Spinal cord (tissue), 10 donors: ENCODE measurements at places on chromosomes 2 and 18. TPM values are rescaled to one million over a fixed set of nuclear protein-coding genes. Genes with fewer than 3 reads are reported as not detected.

Gene SERPINB3
- total RNA-seq: not detected

Gene PAIP2B
- total RNA-seq: 42.3 TPM

Gene FBXO41
- total RNA-seq: 8.1 TPM

Gene FEV
- not detected for total RNA-seq

Gene REEP1
- 61.9 TPM for total RNA-seq

Gene MRO
- 20.9 TPM for total RNA-seq

Gene CNOT9
- total RNA-seq: 47.0 TPM

Gene PLCL1
- total RNA-seq: 22.0 TPM
